ENCODE measurements at places on chromosomes 2 and 18.
A peak's percentile ranks its signal among the peaks of the same experiment; 100 is the strongest.

DNA sequence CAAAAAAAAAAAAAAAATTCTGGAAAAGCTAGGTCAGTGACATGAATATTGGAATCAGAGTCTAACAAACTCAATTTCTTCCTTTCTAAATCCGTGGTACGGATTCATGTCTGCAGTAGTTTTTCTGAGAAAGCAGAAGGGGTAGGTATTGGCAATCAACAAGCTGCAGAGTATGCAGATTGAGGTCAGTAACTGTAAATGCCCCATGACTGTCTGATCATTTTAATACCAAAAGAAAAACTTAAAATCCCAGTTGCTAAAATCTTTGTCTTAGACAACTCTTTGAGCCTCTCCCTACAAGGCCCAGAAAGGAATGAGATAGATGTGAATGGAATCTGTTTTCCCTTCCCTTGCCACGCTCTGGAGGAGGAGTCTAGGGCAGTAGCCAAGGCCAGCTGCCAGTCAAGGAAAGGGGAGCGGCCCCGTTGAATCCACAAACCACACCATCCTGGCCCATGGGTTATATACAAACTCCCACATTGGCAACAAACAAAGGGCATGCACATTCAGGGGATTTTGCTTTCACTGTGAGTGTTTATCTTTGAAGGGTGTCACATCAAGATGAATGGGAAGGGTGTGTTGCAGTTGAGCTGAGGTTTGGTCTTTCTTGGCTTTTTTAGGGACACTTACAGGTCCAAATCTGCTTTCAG is 6.1 kb upstream of the CASP8 start:
- DNase-seq, result no peak

- no peak for DNase-seq
Measured at GRCh38 chr2:177970670-177971454, 101.7 kb downstream of the PDE11A start.

DNA sequence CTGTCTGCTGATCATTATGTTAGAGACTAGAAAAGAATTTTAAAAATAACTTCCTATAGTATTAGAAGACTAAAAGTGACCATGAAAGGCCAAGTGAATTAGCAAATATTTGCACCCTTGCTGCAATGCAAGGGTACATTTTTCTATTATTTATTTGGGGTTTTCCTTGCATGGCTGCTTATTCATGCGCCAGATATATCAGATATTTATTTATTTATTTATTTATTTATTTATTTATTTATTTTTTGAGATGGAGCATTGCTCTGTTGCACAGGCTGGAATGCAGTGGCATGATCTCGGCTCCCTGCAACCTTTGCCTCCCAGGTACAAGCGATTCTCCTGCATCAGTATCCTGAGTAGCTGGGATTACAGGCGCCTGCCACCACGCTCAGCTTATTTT is 126.3 kb upstream of the LMAN1 start:
- no peak for DNase-seq

- no peak for DNase-seq
Measured at GRCh38 chr2:97926946-97927345, 68.8 kb downstream of the TMEM131 start.

DNA sequence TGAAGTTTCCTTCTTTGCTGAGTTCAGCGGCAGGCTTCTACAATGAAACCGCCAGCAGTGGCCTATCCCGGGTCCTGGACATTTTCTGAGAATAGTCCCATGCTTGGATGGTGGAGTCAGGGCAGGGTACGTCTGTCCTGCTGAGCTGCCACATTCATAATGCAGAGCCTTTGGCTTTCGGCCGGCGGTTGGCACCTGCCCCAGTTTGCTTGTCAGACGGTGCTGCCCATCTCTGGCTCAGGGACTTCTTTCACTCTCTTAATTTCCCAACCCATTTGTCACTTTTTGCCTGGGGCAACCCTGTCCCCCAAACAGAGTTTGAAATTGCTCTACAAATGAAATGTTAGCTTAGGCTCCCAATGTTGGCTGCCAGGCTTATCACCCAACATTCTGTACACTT is 57.2 kb downstream of the SOX11 start:
- DNase-seq, result no peak

DNA sequence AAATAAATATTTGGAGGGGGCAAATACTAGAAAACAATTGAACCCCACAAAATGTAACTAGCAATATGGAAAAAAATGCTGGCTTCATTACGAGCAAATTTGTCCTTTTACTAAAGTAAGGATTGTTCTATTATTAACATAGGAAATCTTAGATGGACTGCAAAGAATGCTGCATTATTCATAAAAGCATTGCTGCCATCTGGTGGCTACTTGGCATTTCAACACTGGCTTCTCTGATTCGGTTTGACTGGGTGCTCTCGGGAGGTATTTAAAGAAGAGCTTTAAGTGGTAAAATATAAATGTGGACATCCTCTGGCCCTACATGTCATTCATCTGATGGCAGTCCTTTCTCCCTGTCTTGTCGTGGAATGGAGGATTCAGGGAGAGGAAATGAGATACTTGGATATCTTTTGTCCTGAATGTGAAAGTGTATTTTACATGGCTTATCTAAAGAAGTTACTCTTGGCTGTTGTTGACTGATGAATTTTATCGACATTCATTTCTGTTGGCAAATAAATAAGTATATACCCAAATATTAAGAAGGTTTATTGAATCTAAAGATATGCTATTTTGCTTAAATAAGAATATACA is 130.2 kb downstream of the ARHGAP15 start:
- peak; percentile 80 for DNase-seq

DNA sequence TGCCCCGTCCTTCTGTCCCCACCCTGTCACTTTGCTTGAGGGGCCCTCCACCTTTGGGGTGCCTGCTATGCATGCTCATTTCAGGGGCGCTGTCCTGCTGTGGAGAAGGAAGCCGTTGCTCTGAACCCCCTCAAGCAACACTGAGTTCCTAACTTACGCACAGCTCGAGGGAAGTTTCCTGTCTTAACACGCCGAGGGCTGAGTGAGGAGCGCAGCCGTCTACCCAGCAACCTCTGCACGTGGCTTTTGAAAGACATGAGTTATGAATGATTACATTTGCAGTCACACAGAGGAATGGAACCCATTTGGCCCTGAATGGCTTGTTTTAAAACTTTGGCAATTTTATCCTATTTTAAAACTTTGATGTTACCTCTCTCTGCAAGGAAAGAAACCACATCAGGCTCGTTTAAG is 14.0 kb downstream of the RAMP1 start:
- DNase-seq, result no peak

- DNase-seq, result no peak
Measured at GRCh38 chr2:126856403-126856802, 42.3 kb upstream of the TEX51 start.

- DNase-seq, result peak; percentile 66
Measured at GRCh38 chr2:112690853-112691401, 29.9 kb upstream of the NT5DC4 start.

DNA sequence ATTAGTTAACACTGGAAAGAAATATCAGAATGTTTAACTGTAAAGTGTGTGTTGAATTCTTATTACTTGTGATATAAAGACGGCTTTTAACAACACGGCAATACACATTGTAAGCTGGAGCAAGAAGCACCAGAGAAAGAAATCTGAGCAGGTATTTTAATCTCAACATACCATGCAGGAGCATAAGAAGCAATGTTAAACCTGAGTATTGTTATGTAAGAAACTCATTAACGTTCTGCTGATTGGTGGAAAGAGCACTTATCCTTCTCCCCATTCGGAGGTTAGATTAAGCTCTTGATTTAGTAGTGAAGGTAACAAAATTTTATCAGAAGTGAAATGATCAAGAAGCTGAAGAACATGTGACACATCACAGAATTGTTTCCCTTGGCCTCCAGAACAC is 107.4 kb downstream of the EPC2 start:
- DNase-seq, result no peak
